ENCODE measurements at places on chromosomes 12 and 14.

DNA sequence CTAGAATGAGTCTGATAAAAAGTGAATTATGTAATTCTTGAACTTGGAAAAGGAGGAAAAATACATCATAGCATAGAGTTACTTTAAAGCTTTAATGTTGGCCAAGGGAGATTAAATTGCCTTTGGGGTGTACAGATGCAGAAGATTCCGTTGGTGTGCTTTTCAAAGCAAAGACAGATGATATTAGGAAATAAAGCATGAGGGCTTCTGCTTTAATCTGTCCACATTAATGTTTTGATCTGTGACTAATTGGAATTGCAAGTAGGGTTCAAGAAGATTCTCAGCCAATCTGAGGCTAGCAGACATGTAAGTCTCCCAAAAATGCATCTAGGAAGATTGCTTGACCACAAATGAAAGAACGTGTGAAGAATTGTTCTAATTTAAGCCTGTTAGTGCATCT, 35.2 kb downstream of the LGR5 start:
- DNase-seq: no peak

GRCh38 chr12:3333583-3333982, 157.4 kb upstream of the PRMT8 start:
- peak; percentile 95 for DNase-seq

GRCh38 chr12:100567945-100568344, 5.5 kb upstream of the GAS2L3 start:
- DNase-seq: no peak

GRCh38 chr14:68685419-68686204, 107.3 kb downstream of the ZFP36L1 start:
- DNase-seq: no peak

Measured in GM23338 (cell line).